A549 (cell line): ENCODE measurements at places on chromosomes 7 and 10.

DNA sequence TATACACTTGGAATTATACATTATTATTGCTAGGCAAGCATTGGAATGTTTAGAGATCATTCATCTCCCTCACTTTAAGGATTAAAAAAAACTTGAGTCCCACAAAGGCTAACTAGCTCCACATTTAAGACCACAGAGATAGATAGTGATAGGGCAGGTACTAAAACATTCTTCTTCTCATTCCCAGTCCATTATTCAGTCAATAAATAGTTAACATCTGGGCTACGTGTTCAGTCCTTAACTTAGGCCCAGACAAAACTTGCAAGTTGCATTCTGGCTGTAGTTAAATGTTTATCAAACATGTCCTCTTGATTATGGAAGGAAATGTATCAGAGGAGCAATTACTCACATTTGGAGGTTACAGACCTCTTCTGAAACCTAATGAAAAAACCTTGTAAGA, 2.4 kb downstream of the GNG11 start:
- DNase-seq = no peak

DNA sequence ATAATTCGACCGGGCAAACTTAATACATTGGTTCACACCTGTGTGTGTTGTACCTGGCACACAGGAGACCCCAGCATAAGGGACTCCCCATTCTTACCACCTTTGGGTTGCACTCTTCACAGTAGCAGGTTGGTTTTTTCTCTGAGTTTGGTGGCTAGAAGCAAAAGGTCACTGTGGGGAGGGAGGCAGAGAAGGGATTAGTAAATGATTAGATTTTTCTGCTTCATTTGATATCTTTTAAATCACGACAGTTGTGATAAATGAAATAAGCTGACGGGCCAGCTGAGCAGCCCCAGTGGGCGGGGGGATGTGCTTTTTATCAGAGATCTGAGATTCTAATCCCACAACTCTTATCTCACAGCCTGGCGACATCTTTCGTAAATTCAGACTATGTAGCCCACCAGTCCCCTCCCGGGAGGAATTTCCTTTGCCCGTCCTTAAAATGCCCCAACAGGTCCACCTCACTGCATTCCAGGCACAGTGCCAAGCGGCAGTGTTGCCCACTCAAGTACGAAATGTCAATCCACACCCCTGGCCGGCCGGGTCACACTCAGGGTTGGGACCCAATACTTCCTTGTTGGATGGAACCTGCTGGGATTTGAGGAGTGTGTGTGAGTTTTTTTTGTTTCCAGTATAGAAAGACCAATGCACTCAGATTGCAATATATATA, 10.5 kb upstream of the KCP start:
- DNase-seq = no peak

- DNase-seq = no peak
Observed at GRCh38 chr7:84390845-84391244, 196.3 kb upstream of the SEMA3A start.

DNA sequence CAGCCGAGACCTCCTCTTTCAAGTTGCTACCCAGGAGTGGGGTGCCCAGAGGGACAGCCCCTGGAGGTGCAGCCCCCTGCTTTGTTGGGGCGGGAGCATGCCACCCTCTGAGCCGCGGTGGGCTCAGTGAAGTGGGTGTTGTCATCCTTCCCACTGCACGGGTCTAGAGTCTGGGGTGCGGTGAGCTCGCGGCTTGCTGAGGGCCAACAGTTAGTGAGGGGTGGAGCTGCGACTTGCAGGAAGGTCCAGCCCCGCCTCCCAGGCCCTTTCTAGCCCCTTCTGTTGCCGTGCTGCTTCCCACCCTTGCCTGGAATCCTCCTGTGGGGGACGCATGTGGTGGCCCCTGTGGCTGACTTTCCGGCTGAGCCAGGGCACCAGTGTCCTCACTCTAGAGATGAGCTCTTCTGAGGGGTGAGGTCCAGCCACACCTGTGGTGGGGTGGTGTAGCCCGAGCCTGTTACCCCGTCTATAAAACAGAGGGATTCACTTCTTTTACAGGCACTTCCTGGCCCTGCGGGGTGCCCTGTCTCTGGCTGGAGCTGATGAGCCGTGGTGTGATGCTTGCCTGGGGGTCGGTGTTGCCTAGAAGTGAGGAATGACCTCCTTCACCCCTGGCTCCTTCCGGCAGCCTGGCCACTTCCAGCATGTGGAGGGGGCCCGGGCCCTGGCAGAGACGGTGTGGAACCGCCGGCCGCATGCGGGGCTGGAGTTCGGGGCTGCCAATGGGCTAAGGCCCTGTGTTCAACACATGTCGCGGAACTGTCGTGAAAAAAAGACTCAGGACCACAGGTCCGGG, 127.9 kb downstream of the FAM53B start:
- no peak for DNase-seq

GRCh38 chr10:132294561-132295318, 13.0 kb downstream of the STK32C start:
- DNase-seq = no peak

GRCh38 chr10:29748109-29748650, 113.4 kb upstream of the SVIL start:
- DNase-seq = no peak

DNA sequence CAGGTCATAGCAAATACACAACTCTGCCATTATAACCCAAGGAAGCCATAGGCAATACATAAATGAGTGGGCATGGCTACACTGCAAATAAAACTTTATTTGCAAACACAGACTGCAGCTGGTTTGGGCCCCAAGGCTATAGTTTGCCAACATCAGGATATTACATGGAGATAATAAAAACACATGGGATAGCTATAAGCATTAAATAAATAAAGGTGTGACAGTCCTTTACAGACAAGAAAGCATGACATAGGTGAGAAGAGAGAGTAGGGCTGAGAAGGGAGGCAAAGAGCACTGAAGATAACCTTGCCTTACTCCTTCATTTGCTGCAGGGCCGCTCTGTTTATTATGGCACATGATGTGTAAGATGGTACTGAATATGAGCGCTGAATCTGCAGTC, 135.1 kb upstream of the GHITM start:
- DNase-seq = no peak

- no peak for DNase-seq
Observed at GRCh38 chr7:23944131-23944530, 234.1 kb downstream of the STK31 start.

- no peak for DNase-seq
Observed at GRCh38 chr7:92731335-92732063, 104.9 kb downstream of the CDK6 start.

DNA sequence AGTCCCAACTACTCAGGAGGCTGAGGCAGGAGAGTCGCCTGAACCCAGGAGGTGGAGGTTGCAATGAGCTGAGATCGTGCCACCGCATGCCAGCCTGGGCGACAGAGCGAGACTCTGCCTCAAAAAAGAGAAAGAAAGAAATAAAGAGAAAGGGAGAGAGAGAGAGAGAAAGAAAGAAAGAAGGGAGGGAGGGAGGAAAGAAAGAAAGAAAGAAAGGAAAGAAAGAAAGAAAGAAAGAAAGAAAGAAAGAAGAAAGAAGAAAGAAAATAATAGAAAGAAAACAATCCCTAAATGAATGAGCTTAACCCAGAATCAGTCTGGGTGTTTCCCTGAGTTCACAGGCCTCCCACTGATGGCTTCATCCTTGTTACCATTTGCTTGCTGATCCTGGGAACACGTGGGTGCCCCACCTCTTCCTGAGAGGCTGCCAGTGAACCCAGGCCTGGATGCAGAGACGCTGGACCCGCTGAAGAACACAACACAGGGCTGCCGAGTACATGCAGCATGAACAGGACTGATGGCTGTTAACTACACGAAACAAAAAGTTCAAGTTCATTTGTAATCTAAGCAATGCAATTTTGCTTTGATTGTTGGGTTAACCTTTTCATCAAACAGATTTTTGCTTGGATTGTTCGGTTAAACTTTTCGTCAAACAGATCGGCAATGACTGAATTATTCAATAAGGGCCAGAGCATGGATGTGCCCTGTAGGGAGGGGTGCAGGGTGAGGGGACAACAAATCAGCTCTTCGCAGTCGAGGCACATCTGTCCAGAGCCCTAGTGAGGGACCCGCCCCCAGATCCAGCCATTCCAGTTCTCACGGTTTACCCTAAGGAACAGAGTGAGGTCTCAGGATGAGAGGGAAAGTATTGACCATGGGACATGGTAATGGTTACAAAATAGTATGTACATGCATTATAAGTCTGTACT, 11.5 kb downstream of the NPFFR1 start:
- no peak for DNase-seq

DNA sequence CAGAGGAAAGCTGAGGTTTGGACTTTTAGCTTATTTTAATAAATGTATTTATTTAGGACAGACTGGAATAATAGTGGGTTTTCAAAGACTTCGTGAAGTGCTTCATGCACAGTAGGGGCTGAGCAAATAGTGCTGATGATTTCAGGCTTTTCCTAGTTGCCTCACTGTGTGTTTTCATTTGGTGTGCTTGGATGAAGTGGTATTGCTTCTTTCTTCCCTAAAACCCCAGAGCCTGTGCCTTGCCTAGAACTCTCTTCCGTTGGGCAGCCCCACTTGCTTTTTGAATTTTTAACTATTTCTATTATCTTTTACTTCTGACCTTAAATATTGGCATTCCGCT, 49.6 kb downstream of the ARID5B start:
- DNase-seq = no peak

DNA sequence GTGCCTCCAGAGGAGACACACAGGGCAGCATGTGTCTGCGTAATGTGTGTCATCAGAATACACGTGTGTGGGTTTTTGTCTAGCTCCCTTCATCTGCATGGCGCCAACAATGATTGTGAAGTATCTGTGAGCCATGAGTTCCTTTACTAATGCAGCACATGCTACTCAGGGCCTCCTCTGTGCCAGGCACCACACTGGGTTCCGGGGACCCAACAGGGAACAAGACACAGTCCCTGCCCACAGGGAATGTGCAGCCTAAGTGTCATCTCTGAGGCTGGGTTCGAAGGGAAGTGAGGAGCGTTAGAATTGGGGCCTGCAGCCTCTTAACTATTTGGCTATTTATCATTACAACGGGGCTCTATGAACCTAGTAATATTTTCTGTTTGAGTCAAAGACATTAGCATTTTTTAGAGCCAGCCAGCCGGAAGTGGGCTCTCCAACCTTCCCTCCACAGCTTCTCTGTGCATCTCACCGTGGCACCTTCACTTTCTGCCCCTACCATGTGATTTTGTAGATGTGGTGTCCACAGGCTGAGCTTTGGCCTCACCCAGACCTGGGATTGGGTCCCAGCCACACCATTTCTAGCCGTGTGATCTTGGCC, 43.9 kb upstream of the SRGN start:
- DNase-seq = no peak

DNA sequence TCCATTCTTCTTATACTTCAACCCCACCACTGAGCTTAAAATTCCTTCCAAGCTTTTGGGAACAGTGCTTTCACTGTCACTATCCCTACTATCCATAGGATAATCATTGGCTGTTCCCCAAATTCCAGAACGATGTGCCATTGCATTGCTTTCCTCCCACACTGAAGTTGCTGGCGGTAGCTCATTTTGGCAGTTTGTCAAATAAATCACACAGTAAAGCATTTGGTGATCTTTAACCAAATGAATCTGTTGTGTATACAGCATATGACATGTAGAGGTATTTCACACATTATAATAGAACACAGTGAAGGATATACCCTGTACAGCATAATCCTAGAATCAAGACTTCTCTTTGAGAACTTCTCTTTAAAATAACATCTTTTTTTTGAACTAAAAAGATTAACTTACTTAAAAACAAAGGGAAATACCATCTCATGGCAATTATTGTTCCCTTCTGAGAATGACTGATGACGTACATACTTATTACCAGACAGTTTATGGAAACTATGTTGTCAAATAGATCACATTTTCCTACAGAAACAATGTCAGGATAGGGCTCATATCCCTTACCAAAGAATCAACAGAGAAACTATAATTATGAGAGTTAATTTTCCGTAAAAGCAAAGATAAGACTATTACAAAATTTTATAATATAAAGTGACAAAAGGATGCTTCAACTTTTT, 93.6 kb downstream of the CTNNA3 start:
- no peak for DNase-seq

- DNase-seq = peak; percentile 26
Observed at GRCh38 chr7:99837649-99838361, 10.0 kb downstream of the CYP3A43 start.

- DNase-seq = no peak
Observed at GRCh38 chr10:21130683-21131442, 233.8 kb upstream of the NEBL start.

DNA sequence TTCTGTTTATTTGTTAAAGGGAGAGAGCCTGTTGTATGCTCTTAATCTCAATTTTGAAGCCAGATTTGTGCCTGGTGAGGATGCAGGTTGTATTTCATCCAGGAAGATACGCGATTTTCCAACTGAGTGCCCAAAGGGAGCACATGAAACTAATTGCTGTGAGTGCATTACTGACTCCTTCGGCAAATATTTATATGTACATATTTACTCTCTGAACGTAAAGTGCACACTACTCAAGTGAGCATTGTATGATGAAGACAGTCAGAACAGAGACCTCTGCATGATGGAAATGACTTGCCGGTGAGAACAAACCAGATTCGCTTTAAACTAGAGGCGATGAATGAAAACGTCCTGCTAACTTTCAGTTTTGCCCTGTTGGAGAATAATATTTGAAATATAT, 130.1 kb downstream of the MALRD1 start:
- no peak for DNase-seq

- no peak for DNase-seq
Observed at GRCh38 chr10:36556468-36556867, 568.9 kb upstream of the ANKRD30A start.

GRCh38 chr7:27746978-27747377, 7.0 kb downstream of the TAX1BP1 start:
- DNase-seq = no peak

- no peak for DNase-seq
Observed at GRCh38 chr10:118282670-118283069, 59.5 kb downstream of the FAM204A start.

DNA sequence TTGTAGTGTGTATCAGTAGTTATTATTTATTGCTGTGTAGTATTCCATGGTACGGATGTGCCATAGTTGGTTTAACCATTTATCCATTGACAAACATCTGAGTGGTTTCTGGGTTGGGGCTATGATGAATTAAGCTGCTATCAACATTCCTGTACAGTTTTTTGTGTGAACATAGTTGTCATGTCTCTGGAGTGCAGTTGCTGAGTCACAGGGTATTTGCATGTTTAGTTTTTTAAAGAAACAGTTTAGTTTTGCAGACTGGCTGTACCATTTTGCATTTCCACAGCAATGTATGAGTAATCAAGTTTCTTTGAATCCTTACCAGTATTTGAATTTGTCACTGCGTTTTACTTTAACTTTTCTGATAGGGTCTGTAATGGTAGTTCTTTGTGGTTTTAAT, 516.7 kb upstream of the CELF2 start:
- no peak for DNase-seq
